Activated CD4-positive, alpha-beta memory T cell treated with anti-CD3 and anti-CD28 coated beads, Interleukin-2, amount 10 ng/mL, durations not matched to agents 7 days and 5 days (primary cell): ENCODE measurements at places on chromosomes 5 and 9. TPM values are rescaled to one million over a fixed set of nuclear protein-coding genes. Genes with fewer than 3 reads are reported as not detected.

- H3K27ac ChIP-seq = no peak overlapping the region
- H3K27me3 ChIP-seq = no peaks in the 10 kb centered on the region
- no peak for DNase-seq
- no peaks in the 10 kb centered on the region for H3K4me1 ChIP-seq
- no peaks in the 10 kb centered on the region for H3K36me3 ChIP-seq
Observed at GRCh38 chr5:148267962-148268361, 632 bp upstream of the SPINK13 start.

GRCh38 chr9:79195879-79196278 is 375.9 kb upstream of the TLE4 start:
- no peak overlapping the region for H3K27ac ChIP-seq
- DNase-seq = no peak
- no peaks in the 10 kb centered on the region for H3K4me1 ChIP-seq

GRCh38 chr5:149803641-149804468 is 73.7 kb downstream of the PPARGC1B start:
- no peak for DNase-seq
- H3K36me3 ChIP-seq = no peaks in the 10 kb centered on the region
- H3K4me1 ChIP-seq = no peaks in the 10 kb centered on the region
- no peaks in the 10 kb centered on the region for H3K27me3 ChIP-seq
- H3K27ac ChIP-seq = no peak overlapping the region

DNA sequence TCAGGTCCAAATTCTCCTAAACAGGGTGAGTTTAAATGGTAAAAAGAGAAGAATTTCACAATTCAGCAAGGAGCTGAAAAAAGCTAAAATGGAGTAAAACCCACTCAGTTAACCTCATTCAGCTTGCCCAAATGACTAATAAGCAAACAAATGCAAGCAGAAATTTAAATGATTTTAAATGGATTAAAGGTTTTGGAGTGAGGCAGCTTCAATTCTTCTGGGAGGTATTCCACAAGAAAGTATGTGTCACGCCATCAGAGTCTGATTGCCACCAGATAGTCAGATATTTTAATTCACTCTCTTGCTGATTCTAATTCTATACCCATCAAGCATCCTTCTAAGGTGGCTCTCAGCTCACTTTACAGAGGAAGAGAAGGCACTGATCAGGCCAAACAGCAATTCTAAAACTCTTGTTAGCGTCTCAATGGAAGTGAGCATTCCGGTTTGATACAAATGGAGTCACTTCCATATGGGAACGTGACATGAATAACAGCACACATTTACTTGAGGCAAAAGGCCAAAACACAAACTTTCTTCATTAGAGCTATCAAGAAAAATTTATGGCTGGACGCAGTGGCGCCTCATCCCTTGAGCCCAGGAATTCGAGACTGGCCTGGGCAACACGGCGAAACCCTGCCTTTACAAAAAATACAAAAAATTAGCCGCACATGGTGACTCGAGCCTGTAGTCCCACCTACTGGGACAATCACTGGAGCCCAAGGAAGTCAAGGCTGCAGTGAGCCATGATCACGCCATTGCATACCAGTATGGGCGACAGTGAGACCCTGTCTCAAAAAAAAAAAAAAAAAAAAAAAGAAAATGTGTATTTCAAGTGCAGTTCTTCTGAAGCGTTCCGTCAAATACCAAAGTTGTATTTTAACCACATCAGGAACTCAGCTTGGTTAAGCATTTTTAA is 2.0 kb downstream of the CLK4 start:
- H3K36me3 ChIP-seq = peaks cover 33% of the 10 kb centered on the region
- H3K27ac ChIP-seq = peak overlapping the region; percentile 98
- H3K4me1 ChIP-seq = peaks cover 28% of the 10 kb centered on the region
- H3K27me3 ChIP-seq = no peaks in the 10 kb centered on the region
- no peak for DNase-seq

GRCh38 chr5:150021491-150022157 is 21.1 kb downstream of the HMGXB3 start:
- H3K27ac ChIP-seq = peak overlapping the region; percentile 33
- H3K27me3 ChIP-seq = no peaks in the 10 kb centered on the region
- peaks cover 20% of the 10 kb centered on the region for H3K4me1 ChIP-seq
- DNase-seq = no peak

ANKRD34B gene
- not detected for total RNA-seq

EIF4E1B gene
- total RNA-seq = not detected
